ENCODE measurements at places on chromosomes 4 and X. TPM values are rescaled to one million over a fixed set of nuclear protein-coding genes. Genes with fewer than 3 reads are reported as not detected.

Gene PRR32
- total RNA-seq = not detected

Gene MAGEB1
- not detected for total RNA-seq

Gene SAGE1
- total RNA-seq = not detected

Gene VBP1
- 17.9 TPM for total RNA-seq

Gene ADH1C
- 10.9 TPM for total RNA-seq

Gene SYTL5
- 7.3 TPM for total RNA-seq

Gene CXCL11
- total RNA-seq = not detected

Gene GRIA3
- 0.52 TPM for total RNA-seq

Gene TEX13C
- total RNA-seq = not detected
